ENCODE measurements at places on chromosomes 1 and 21. TPM values are rescaled to one million over a fixed set of nuclear protein-coding genes. Genes with fewer than 3 reads are reported as not detected.

DNA sequence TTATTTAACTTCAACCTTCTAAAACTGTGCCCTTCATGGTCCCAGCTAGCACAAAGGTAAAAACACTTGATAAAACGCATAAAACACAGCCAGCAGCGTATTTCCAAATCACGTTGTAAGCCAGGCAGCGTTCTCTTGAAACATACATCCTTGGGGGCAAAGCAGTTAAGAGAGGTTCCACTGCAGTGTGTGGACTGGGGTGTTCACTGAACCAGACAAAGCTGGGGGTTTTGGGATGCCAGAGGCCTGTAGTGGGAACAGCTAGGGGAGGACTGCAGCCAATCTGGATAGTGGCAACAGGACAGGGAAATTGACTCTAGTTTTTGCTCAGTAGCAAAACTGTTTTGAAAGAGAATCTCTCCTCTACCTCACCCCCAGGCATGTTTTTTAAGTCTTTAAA is 21.5 kb upstream of the ATP5PO start:
- DNase-seq: no peak

The KCND3 gene
- total RNA-seq: 6.3 TPM

- DNase-seq: no peak
These were observed 5.5 kb downstream of the SH2D2A start for GRCh38 chr1:156811168-156811567.

The TMPRSS3 gene
- total RNA-seq: 4.1 TPM

GRCh38 chr1:19354531-19354981 is 42.4 kb downstream of the SLC66A1 start:
- DNase-seq: no peak
